Right renal cortex interstitium (tissue), 3 donors: ENCODE measurements at places on chromosomes 5 and 9. TPM values are rescaled to one million over a fixed set of nuclear protein-coding genes. Genes with fewer than 3 reads are reported as not detected.

The FOXD4L3 gene
- polyA plus RNA-seq: not detected

The GPX8 gene
- 84.0 TPM for polyA plus RNA-seq

The LHX3 gene
- not detected for polyA plus RNA-seq

The ZFP2 gene
- polyA plus RNA-seq: 7.7 TPM

The C7 gene
- polyA plus RNA-seq: 206 TPM

The SET gene
- 701 TPM for polyA plus RNA-seq

The OSMR gene
- polyA plus RNA-seq: 9.8 TPM

The FYB1 gene
- 5.2 TPM for polyA plus RNA-seq
